ENCODE measurements at places on chromosomes 3 and 15. TPM values are rescaled to one million over a fixed set of nuclear protein-coding genes. Genes with fewer than 3 reads are reported as not detected.
A peak's percentile ranks its signal among the peaks of the same experiment; 100 is the strongest.

DNA sequence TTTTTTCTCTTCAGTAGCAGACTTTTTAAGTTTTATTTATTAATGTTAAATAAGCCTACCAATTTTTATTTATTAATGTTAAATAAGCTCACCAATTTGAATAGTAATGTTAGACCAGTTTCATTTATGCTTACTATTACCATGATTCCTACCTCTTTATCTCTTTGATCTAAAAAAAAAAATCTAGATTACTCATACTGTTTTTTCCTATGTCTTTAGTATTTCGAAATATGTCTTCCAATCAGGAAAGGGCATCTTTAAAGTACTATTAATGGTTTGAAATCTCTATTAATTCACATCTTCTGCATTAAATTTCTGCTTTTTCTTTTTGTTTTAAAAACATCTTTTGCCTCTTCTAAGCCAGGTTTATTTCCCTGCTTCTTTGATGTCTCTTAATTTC, 27.5 kb upstream of the MAPKBP1 start:
- DNase-seq: no peak

GRCh38 chr3:122993124-122993978, 34.2 kb downstream of the SEMA5B start:
- DNase-seq: no peak

The CHCHD4 gene
- 23.0 TPM for total RNA-seq

The GP9 gene
- 0.27 TPM for total RNA-seq

DNA sequence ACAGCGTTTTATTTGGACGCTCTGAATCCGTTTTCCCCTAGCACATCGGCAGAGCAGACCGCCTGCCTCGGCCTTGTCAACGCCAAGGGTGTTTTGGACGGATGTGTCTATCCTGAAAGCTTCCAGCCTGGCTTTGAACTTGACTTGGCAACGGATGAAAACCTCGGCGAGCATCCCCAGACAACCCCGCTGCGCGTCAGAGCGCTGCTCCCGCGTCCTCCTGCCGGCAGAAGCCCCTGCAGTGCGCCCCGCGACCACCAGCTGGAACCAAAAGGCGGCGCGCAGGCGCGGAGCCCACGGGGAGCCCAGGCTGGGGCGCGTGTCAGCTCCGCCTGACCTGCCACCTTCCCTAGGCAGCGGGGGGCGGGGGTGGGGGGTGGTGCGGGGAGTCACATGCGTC, 26.2 kb upstream of the ARL8B start:
- DNase-seq: peak; percentile 75

DNA sequence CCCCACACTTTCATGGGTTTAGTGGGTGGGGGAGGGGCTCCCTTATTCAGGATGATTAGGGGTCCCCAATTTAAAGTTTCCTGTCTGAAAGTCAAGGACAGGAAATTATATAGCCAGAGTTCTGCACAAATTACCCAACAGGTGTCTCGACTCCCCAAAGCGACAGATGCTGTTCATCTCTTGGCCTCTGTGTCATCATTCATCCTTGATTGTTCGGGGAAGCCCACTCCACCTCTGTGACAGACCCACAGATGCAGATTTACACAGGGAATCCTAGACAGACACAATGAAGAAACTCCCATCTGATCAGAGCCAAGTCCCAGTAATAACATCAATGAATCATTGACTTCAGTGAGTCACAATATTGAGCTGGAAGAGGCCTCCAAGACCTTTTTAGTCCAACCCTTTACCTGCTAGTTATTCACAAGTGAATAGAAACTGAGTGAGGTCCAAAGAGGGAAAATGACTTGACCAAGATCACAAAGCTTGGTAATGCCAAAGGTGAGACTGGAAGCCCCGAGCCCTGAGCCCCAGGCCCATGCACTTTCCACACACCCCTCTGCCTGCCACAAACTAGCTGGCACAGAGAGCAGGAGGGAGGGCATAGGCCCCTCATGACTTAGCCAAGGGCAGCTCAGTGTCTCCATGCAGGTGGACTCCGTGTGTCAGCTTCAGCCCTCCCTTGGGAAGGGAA, 7.9 kb upstream of the SRP14 start:
- DNase-seq: no peak

DNA sequence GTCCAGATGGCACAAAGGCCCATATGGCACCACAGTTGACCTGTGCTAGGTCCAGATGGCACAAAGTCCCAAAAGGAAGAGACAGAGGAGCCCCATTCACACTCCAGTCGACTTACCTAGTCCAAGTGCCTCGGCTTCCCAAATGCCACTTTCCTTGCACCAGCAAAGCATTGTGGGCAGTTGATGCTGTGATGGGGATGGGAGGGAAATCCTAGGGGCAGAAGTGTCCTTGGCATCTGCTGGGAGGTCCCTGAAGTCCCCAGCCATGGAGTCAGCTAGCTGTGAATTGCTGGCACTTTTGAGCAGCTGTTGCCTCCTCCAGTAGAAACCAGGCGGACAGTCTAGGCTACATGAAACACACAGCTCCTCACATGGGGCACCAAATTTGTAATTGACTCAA, 60.3 kb upstream of the SIAH2 start:
- DNase-seq: no peak

- DNase-seq: no peak
Observed at GRCh38 chr15:78034495-78035191, 42.9 kb downstream of the TBC1D2B start.

GRCh38 chr15:23440596-23440995, 6.4 kb downstream of the GOLGA6L2 start:
- DNase-seq: no peak

- no peak for DNase-seq
Observed at GRCh38 chr3:189780546-189781270, 149.5 kb downstream of the TP63 start.

DNA sequence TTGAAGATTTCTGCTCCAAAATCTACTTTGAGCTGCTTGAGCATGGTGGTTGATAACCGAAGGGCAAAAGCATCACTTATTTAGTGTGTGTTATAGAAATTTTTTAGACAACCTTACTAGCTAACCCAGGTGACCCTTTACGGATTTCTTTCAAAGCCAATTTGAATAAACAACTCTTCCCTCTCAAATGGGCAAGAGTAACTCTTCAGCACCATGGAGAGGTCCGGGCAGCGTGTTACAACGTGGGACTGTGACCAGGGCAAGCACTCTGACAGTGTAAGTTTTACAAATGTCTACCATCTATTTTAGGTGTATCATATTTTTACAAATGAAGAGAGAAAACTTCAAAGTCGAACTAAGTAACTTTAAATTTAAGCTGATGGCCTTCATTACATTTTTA, 471.8 kb downstream of the MFSD1 start:
- no peak for DNase-seq

- DNase-seq: no peak
Observed at GRCh38 chr15:96409215-96410138, 79.0 kb downstream of the NR2F2 start.

- no peak for DNase-seq
Observed at GRCh38 chr3:36941658-36942057, 3.2 kb downstream of the TRANK1 start.

GRCh38 chr3:135771760-135772159, 193.8 kb upstream of the PPP2R3A start:
- DNase-seq: no peak

The TATDN2 gene
- 19.8 TPM for total RNA-seq

GRCh38 chr3:188594139-188594538, 440.2 kb downstream of the LPP start:
- DNase-seq: no peak

The IL17RB gene
- total RNA-seq: 0.08 TPM

The NTRK3 gene
- 3.7 TPM for total RNA-seq

DNA sequence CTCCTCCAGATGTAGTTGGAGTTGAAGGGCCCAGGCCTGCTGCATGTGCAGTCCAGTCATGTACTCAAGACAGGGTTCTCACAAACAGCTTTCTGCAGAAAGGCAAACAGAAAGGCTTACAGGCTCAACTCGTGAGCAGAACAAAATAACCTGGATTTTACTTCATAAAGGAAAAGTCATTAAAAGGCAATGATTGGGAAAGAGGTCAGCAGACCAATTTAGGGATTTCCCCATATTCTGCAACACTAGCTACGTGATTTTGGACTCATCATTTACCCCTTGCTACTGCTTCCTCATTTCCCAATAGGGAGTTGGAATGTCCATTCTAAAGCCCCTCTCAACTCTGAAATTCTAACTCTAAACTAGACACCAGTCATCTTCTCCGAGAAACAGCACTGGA, 18.1 kb downstream of the METTL6 start:
- DNase-seq: no peak

The GOLGA8R gene
- 4.7 TPM for total RNA-seq

DNA sequence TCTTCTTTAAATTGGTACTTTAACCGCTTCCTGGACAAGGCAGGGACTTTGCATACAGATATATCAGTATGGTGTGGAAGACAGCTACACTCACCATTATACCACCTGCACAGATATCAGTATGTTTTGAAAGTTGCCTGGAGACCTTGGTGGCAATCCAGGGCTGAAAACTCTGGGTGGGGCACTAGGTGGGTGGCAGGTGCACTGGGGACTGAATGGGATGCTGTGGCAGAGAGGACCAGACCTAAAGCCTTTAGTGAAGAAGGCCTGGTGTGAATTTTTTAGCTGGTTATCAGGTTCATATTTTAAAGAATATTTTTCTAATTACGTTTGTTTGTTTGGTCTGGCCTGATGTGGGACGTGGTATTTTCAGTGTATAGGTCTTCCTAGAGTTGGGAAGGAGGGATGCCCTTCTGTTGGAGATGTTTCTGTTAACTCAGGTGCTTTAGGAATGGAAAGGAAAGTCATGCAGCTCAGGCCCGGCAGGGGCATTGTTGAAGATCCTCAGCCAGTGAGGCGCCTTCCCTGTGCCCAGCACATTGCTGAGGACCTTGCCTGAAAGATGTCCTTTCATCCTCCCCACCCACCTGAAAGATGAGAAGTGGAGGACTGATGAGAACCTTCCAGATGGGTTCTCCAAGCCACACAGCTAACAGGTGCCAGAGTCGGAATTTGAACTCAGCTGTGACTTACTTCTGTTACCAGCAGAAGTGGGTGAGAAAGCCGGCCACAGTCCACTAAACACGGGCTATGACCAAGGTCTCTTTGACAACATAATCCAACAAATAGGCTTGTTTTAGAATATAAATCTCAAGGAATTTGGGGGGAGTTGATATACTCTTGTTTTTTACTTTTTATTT, 77.3 kb downstream of the APBA2 start:
- DNase-seq: no peak

The PARP6 gene
- 34.6 TPM for total RNA-seq

- no peak for DNase-seq
Observed at GRCh38 chr3:195543500-195544229, 540 bp upstream of the PPP1R2 start.

- no peak for DNase-seq
Observed at GRCh38 chr15:75036212-75036616, 12.8 kb downstream of the PPCDC start.

The RGMA gene
- total RNA-seq: 16.5 TPM

GRCh38 chr3:74107451-74107850, 482.7 kb upstream of the PDZRN3 start:
- DNase-seq: no peak

The RBMS3 gene
- total RNA-seq: 49.0 TPM

GRCh38 chr15:35244227-35244626, 159.1 kb upstream of the NANOGP8 start:
- DNase-seq: no peak

- DNase-seq: no peak
Observed at GRCh38 chr3:71707595-71707994, 17.6 kb downstream of the EIF4E3 start.

DNA sequence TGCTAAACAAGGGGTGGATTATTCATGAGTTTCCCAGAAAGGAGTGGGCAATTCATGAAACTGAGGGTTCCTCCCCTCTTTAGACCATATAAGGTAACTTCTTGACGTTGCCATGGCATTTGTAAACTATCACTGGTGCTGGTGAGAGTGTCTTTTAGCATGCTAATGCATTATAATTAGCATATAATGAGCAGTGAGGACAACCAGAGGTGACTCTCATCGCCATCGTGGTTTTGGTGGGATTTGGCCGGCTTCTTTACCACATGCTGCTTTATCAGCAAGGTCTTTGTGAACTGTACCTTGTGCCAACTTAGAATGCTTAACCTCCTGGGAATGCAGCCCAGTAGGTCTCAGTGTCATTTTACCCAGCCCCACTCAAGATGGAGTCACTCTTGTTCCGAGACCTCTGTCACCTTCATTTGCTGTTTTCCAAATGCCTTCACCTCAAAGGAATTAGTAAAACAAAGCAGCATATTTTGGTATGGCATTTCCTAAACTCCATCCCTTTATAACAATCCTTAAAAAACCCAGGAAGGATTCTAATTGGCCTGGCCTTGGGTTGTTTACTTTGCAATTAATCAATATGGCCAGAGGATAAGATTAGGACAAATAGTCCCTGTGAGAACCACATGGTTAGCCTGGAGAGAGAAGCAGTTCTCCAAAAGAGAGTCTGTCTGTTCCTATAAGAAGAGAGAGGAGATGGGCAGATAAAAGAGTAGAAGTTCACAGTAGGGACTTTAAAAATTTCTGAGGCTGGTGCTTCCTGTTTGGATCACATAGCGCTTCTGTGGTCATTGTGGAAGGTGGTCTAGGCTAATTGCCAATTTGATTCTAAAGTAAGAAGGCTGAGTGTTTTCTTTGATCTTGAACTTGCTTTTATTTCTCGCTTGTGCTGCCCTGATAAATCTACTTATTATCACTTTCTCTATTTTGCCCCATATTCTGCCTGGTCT, 155.2 kb upstream of the EOMES start:
- DNase-seq: no peak

The TRPM1 gene
- total RNA-seq: not detected

DNA sequence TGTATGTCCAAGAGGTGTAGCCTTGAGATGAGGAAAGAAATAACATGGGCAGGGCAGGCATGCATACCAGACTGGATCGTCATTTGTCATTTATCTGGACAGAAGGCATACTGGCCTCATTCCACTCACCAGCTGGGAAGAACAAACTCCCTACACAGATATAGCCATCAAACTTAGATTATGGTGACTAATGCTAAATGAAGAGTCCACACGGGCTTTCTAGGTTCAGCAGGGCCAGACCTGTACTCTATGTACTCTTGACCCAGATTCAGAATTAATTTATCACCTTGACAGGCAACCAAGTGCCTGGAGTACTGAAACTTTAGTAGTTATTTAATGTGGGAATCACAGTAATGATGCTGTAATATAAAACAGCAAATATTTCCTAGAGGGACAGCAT, 164.3 kb upstream of the IL12A start:
- DNase-seq: no peak

Data from cardiac septum (tissue), 1 donor.